ENCODE measurements at places on chromosomes 7 and 10.

- DNase-seq = no peak
Observed at GRCh38 chr7:80918399-80918798, 452 bp downstream of the SEMA3C start.

DNA sequence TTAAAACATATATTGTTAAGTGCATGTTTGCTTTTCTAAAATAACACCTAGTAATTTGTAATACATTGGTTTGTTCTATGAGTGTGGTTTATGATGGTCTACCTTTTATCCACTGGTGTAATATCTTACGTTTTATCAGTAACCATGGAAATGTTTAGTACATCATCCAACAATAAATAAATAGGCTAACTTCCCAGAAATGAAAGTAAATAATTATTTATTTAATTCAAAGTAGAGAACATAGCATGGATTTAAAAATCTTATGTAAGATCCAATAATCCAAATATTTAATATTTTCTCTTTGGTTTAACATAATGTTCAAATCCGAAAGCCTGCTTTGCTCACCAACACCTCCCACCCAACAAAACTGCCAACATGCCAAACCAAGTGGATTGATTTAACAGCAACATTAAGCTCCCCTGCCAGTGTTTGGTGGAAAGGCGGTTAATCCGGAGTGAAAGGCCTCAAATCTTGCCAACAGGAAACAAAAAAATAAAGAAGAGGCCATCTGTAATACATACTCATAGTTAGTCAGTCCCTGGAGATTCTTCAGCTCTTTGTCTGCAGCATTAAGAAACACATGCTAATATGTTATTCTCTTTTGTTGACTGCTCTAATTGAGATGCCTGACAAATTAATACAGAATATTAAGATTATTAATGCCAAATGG is 897.8 kb downstream of the CNTNAP2 start:
- DNase-seq = no peak

- no peak for DNase-seq
Observed at GRCh38 chr7:158816995-158817394, 12.3 kb downstream of the ESYT2 start.

DNA sequence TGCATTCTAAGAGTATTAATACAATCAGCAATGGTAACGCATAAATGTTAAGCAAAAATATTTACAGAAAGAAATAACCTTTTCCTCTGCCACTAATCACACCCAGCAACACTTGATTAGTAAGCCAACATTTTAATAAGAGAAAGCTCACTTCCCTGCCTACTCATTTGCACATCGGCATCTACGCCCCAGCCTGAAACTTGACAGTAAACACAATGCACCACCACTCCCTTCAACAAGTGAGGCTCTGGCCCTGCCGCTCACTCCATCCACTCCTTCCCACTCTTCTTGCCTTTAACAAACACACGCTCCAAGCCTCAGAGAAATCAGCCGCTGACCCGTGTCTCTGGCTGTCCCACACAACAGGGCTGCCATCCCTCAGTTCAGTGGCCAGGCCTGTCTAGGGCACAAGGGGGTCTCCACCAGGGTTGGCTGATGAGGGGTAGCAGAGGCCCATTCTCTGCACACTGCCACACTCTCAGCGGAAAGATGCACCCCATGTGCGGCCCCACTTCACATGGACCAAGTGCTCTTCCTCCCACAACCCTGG is 54.6 kb downstream of the CTBP2 start:
- no peak for DNase-seq

- DNase-seq = no peak
Observed at GRCh38 chr10:88286030-88286429, 297.1 kb downstream of the RNLS start.

DNA sequence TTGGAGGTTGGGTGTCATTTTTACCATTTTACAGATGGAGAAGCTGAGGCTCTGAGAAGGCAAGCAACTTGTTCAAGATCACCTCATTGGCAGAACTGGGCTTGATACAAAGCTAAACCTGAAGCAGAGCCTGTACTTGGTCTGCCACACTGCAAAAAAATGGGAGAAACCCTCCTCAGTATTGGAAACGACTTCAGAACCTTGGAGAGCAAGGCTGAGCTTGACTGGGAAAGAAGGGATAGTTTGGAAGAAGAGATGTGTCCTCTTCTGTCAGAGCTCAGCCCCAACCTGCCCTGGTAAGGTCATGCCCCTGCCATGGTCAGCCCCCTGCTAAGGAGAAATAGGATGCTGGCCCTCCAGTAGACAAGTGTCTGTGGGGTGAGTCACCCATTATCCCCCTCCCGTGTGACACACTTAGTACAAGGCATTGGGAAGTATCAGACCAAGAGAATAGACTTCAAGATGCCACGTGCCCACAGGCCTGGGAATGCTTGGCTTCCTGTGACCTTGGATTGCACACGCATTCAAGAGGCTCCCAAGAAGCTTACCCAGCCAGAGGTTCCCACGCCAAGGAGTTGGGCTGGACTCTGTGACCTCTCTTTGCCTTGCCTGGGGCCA is 56.2 kb upstream of the SMNDC1 start:
- DNase-seq = no peak

GRCh38 chr7:48441848-48442492 is 270.7 kb downstream of the ABCA13 start:
- DNase-seq = no peak

- DNase-seq = no peak
Observed at GRCh38 chr7:21585070-21585724, 42.4 kb downstream of the DNAH11 start.

DNA sequence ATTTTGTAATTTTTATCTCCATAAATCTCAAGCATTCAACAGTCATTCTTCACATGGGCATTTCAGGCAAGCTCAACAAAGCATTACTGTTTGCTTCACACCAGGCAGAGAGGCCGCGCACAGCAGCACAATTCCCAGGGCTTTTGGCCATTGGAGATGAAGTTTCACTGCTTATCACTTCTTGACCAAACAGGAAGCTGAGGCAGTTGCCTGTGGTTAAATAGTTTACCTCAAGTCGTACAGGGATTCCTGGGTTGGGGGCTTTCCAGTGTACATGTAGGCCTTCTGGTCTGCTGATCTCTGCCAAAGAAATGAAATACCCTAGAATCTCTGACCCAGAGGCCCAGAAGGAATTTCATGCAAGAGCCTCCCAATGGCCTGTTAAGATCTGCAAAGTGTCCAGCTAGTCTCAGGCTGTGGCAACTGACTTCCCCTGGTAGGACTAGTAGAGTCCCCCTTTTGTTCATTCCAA is 11.2 kb upstream of the PRDX3 start:
- no peak for DNase-seq

DNA sequence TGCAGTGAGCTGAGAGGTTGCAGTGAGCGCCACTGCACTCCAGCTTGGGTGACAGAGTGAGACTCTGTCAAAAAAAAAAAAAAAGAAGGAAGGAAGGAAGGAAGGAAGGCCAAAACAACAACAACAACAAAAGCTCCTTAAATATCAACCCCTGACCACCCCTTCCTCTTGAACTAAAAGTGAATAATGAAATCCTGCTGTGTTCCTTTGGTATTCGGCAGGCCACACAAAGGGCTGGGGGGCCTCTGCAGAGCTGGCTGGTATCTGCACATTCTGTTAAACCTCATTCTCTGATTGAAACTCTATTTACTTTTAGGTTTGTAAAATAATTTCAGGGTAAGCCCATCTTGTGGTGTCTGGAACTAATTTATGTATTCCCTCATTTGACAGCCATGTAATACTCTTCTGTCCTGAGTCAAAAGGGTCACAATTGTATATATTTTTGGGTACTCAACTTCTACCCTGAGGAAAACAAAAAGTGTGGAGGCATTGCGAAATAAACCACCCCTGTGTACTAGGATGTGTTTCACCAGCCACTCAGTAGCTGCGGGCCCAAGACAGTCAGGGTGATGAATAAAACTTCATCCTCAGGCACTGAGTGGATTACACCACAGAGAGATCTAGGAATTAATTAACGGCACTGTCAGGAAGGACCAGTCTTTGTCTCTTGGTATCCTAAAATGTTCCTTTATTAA is 446.4 kb upstream of the PFKP start:
- DNase-seq = no peak

DNA sequence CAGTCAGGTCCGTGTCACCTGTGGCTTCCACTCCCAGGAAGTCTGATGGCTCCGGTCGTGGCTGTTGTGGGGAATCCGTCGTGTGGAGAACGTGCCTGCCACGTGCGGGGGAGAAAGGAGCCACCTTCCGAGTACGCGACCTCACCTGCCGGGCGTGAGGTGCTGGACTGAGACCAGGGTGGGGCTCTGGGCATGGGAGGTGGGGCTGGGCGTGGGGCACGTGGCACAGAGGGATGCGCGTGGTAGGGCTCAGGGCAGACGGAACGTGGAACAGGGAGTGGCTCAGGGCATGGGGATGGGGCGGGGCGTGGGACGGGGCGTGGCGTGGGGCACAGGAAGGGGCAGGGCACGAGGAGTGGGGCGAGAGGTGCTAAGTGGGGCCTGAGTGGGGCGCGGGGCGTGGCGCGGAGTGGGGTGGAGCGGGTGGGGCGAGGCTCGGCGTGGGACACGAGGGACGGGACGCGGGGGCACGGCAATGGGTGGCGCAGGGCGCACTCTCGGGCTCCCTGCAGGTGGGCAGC is 64.8 kb downstream of the C10orf143 start:
- no peak for DNase-seq

GRCh38 chr7:31023877-31024276 is 28.2 kb upstream of the ADCYAP1R1 start:
- no peak for DNase-seq

DNA sequence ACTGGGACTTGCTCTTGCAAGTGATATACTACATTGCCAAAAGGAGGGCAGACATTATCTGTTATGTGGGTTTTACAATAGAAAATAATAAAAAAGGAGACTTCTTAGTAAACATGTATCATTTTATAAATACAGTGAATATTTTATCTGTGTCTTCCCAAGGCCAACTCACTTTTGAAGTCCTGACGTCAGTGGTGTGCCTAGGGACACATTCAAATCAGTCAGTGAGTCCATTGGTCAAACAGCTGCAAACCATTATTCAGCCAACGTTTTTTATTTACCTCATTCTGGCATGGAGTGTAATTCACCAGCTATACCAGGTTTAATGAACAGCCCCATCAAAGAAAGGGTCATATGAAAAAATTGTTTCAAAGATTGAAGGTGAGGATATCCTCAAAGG is 263.7 kb downstream of the IPMK start:
- no peak for DNase-seq

DNA sequence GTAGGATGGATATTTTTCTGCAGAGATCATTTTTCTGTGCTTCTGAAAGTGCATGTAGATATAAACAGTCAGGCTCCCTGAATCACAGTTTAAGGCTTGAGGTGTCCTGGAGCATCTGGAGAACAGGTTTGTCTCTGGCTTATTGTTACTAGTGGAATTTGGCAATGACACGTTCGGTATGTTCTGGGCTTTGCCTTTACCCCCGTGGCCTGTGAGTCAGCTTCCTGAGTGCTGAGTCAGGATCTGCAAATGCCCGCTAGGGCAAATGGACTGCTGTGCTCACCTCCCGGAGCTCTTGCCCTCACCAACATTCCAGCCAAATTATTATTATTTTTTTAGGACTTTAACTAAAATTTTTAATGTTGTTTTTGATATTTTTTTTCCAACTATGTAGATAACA is 192.5 kb upstream of the PRSS1 start:
- no peak for DNase-seq

GRCh38 chr10:102010961-102011360 is 45.0 kb downstream of the ARMH3 start:
- no peak for DNase-seq

DNA sequence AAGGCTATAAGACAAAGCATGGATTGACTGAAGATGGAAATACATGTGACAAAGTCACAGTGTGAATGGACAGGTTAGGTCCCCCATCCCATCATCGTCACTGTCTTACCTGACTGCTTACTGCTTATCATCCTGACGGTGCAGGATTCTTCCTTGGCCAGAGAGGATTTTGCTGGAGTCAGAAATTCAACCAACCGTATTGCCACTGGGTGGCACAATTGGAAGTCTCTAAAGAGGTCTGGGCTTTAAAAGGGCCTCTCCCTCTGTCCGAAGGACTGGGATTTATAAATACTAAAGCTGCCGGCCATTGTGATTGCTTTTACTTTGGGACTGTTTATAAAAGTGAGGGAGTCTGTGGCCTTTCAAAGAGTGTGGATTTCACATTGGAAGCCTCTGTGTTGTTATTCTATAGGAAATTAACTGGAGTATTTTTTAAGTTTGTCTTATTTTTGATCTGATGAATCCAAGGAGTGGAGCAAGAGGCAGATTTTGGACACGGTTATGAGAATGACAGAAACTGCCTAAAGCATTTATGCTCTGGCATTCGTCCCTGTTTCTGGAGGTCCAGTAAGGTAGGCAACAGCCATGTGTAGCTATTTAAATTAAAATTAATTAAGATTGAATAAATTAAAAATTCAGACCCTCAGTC is 113.3 kb upstream of the CREB5 start:
- DNase-seq = peak; percentile 39

GRCh38 chr10:47287805-47288204 is 12.2 kb upstream of the GDF10 start:
- DNase-seq = no peak

GRCh38 chr10:121911421-121911697 is 16.5 kb downstream of the ATE1 start:
- no peak for DNase-seq

DNA sequence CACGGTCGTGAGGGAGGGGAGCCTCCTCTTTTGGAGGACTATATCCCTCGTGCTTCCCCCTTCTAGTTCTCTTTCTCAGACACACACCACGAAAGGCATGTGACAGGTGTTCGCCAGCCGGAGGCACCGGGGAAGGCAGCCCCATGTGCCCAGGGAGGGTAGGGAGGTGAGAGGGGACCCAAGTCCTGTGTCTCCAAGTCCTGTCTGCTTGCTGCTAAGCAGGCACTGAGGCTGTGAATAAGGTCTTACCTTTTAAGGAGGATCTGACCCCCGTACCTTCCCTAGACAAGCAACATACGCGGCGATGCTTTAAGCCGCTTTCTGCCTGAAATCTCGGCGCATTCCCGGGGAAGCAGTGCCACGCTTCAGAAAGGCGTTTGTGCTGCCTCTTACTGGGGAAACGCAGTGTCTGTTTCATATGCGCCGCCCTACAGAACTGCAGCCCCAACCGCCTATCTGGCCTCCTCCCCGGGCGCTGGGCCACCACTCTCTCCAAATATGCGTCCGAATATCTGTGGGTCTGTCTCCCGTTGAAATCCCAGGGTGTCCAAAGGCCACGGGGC is 770 bp downstream of the PLXNA4 start:
- DNase-seq = peak; percentile 69

DNA sequence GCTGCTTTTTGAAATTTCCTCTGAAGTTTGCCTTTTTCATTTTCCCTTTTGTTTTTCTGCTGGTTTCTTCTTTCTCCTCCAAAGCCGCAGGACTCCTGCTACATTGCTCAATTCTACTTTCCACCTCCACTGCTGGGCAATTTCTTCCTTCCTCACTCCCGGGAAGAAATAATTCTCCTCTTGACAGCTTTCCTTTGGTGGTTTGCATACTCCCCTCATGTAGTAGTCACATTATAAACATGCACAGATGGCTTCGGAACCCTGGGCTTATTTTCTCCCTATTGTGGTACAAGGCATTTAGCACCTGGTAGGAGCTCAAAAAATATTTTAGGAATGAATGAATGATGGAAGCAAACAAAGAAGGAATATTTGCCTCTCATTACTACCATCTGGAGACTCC is 977.2 kb downstream of the LRMDA start:
- no peak for DNase-seq

GRCh38 chr7:23470330-23471105 is at the start of gene IGF2BP3:
Gene IGF2BP3, minus strand, starts transcription at chr7:23470491. Its CDS starts 381 bp downstream, at chr7:23470110.
- peak; percentile 90 for DNase-seq
